ENCODE measurements at places on chromosomes 7 and 10.

GRCh38 chr10:10403762-10404161 lies 613.9 kb upstream of the CELF2 start:
- no peak for DNase-seq

DNA sequence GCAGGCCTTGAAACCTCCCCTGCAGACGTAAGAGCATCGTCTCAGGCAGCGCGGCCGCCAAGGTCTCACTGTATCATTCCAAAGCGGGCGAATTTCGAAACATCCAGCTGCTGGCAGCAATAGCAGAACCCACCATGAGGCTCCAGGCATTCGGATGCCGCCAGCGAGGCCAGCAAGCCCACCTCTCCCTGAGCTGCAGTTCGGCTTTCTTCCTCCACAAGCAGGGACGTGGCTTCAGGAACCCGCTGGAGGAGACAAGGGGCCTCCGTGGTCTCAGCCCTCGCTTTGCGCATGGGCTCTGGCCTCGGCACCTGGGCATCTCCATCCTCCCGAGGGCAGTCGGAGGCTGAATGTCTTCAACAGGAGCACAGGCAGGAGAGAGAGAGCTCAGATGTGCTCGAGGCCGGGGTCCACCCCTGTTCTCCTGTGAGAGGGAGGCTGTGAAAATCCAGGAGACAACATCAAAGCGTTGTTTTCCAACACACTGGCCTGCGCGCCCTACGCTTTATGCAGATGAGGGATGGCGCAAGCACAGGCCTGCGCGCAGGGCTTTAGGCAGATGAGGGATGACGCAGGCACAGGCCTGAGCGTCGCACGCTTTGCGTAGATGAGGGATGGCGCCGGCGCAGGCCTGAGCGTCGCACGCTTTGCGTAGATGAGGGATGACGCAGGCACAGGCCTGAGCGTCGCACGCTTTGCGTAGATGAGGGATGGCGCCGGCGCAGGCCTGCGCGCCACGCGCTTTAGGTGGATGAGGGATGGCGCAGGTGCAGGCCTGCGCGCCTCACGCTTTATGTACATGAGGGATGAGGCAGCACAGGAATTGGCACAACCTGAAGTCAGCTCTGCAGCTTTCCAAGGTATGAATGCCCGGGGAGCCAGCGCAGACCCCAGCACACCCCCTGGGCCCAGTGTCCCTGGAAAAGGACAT lies 103.2 kb downstream of the WDR37 start:
- DNase-seq: peak; percentile 50

GRCh38 chr7:150404805-150405583 lies 25.9 kb downstream of the ZNF775 start:
- peak; percentile 96 for DNase-seq

DNA sequence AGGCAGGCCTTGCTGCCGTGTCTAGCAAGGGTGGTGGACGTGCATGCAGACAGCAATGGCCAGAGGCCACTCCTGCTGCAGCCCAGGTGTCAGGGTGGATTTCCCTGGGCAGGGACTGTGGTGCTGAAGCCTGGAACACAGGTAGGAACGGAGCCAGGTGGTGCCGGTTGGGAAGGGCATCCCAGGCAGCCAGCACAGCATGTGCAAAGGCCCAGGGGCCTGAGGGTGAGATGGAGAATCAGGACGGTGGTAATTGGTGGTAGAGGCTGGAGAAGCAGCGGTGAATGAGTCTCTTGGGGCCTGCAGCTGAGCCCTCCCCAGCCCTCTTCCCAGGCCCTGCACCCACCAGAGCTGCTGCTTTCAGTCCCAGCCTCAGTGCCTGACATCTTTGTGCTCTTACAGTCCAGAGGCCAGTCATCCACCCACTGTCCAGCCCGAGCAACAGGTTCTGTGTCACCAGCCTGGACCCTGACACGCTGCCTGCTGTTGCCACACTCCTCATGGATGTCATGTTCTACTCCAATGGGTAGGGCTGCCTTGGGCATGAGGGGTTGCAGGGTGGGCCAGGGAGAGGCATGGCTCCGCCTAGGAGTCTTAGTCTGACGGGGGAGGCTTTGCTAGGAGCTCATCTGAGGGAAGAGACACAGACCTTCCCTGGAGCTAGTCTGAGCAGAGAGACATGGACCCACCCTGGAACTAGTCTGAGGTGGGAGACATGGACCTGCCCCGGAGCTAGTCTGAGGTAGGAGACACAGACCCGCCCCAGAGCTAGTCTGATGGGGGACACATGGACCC lies 54.3 kb downstream of the CASTOR2 start:
- no peak for DNase-seq

DNA sequence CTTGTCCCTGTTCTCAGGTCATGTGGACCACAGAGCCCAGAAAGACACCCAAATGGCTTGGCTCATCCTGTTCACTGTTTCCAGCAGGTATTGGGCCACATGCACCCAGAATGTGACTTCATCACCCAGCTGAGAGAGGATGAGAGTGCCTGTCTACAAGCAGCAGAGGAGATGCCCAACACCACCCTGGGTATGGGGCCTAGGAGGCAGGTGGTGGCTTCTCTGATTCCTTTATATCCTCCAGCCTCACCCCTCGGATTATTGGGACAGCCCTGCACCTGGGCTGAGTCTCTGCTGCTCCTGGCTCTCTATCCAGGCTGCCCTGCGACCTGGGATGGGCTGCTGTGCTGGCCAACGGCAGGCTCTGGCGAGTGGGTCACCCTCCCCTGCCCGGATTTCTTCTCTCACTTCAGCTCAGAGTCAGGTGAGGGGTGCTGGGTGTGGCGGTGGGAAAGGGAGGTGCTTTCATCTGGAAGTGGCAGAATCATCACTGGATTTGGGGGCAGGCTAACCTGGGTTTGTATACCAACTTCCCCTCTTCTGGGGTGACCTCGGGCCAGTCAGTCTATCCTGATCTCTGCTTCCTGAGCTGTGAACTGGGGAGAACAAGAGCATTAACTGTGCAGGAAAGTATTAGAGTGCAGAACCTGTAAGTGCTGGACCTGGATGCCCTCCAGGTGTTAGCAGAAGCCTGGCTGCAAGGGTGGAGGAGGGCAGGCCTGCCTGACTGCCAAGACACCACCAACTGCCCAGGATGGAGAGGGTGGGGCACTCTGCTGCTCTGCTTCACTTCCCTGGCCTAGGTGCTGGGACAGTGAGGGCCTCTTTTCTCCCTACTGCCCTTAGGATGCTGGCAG lies 5.2 kb downstream of the GHRHR start:
- peak; percentile 59 for DNase-seq

- no peak for DNase-seq
These were observed 72.9 kb upstream of the CAV2 start for GRCh38 chr7:116426428-116427156.

GRCh38 chr10:6431861-6432260 lies 148.2 kb downstream of the PRKCQ start:
- DNase-seq: no peak

- no peak for DNase-seq
These were observed 34.9 kb downstream of the CHST15 start for GRCh38 chr10:124058346-124059003.

DNA sequence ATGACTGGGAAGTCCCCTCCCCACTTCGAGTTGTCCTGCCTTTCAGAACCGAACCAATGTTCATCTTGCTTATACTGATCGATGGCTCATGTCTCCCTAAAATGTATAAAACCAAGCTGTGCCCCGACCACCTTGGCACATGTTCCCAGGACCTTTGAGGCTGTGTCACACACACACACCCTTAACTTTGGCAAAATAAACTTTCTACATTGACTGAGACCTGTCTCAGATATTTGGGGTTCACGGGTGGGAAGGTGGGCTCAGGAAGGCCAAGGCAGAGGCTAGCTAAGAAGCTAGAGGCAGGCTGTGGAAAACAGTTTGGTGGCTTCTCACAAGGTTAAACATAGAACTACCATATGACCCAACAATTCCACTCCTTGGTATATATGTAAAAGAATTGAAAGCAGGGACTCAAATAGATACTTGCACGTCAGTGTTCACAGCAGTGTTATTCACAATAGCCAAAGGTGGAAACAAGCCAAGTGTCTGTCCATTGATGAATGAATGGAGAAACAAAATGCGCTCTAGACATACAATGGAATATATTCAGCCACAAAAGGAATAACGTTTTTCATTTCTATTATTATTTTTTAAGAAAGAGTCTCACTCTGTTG lies 15.4 kb downstream of the PRF1 start:
- no peak for DNase-seq

- DNase-seq: no peak
These were observed 98.2 kb upstream of the DKK1 start for GRCh38 chr10:52215745-52216361.

DNA sequence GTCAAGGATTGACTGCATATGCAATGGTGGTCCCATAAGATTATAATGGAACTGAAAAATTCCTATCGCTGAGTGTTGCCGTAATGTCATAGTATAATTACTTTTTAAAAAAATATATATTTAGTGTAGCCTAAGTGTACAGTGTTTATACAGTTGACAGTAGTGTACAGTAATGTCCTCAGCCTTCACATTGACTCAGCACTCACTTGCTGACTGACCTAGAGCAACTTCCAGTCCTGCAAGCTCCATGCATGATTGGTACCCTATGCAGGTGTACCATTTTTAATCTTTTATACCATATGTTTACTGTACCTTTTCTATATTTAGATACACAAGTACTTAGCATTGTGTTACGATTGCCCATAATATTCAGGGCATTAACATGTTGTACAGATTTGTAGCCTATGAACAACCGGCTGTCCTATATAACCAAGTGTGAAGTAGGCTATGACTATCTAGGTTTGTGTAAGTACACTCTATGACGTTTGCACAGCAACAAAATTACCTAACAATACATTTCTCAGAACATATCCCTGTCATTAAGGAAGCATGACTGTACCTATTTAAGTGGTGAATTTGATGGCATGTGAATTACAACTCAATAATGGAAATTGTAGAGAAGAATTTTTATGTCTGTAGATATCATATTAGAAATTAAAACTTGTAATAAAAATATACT lies 40.9 kb downstream of the CCNY start:
- DNase-seq: no peak

GRCh38 chr10:29119374-29119773 lies 169.5 kb upstream of the LYZL1 start:
- DNase-seq: no peak

GRCh38 chr10:11086177-11086840 lies 68.6 kb downstream of the CELF2 start:
- peak; percentile 80 for DNase-seq

- no peak for DNase-seq
These were observed 98.7 kb downstream of the DIP2C start for GRCh38 chr10:590721-591120.

- no peak for DNase-seq
These were observed 30.2 kb upstream of the ABI1 start for GRCh38 chr10:26890956-26891355.

DNA sequence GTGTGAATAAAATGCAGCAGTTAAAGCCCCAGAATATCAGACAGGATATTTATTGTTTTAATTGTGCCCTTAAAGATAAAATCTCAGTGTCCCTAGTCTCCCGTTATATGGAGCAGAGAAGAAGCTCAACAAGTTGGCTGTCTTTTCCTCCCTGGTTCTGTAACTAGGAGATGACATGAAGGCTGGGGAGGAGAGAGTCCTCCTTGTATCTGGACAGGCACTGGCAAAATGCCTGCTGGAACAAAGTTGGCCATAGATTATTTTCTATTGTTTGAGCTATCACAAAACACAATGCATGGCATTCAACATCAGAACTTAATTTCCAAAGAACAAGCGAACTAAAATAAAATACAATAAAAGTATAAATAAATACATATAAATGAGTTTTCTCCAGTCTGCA lies 694.9 kb upstream of the KCND2 start:
- no peak for DNase-seq

DNA sequence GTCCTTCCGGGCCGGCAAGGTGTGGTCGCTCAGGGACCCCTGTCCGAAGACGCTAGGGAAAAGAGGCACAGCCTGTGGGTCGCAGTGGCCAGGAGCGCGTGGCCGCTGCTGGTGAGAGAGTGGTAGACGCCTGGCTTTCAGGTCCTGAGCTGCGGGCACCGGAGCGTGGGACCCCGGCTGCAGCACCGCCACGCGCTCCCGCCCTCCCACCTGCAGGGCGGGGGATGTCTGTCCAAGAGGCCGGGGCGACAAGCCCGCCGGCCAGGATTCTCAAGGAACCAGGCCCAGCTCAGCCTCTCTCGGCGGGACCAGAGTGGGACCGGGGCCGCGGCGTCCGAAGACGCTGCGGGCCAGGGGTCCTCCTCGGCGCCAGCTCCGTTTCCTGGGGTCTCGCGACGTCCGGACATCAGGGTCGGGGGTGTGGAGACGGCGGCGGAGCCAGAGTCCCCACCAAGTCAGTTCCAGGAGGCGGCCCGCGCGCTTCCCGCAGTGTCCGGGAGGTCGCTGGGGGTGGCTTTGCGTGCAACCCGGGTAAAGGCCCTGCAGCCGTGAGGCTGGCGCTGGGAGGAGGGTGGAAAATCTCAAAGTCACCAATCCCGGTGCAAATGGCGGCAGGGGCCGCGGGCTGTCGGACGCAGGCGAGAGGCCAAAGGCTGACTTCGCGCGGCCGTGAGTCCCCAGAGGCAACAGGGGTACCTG lies 5.5 kb downstream of the ZNF503 start:
- DNase-seq: no peak

- no peak for DNase-seq
These were observed 395.7 kb upstream of the FOXK1 start for GRCh38 chr7:4286351-4286750.

DNA sequence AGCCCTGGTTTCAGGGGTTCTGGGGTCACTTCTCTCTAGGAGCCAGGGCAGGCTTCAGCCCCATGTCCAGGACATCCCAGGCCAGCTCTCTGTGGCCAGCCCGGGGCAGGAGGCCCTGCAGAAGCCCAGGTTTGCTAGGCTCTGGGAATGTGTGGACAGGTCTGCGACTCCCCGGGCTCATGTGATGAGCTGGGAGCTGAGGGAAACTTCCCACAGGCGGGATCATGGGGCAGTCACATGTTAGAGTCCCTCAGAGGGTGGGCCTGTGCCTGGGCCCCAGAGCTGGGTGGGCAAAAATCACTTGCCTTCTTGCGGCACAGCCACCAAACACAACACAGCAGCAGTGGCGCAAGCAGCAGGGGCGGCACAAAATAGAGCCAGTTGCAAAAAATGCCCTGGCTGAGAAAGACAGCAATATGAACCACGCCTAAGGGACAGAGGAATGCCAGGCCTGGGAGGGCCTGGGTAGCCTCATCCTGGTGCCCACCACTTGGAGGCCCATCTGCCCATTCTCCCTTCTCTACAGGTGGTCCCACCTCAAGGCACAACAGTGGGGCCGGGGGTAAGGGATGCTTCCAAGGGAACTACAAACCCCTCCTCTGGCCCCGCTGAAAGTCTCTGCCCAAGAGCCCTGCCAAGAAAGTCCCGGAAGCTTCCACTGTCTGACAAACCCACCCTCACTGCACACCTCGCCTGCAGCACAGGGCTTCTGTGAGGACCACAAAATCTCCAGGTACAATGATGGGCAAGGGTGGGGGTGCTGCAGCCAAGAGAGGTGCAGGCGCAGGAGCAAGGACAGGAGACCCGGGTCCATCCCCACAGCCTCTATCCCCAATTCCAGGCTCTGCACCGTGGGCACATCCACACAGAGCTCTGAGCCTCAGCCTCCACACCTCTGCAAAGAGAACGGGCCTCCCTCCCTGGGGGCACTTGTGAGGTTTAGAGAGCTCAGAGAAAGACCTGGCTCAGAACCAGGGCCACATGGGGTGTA lies 34.6 kb upstream of the ANTXRL start:
- DNase-seq: peak; percentile 55

Measured in sigmoid colon (tissue), 7 donors.